Activated CD4-positive, alpha-beta T cell treated with anti-CD3 and anti-CD28 coated beads for 24 hours (primary cell): ENCODE measurements at places on chromosomes 12 and 14.

- no peak for DNase-seq
These were observed 18.7 kb upstream of the SERPINA6 start for GRCh38 chr14:94341656-94342333.

DNA sequence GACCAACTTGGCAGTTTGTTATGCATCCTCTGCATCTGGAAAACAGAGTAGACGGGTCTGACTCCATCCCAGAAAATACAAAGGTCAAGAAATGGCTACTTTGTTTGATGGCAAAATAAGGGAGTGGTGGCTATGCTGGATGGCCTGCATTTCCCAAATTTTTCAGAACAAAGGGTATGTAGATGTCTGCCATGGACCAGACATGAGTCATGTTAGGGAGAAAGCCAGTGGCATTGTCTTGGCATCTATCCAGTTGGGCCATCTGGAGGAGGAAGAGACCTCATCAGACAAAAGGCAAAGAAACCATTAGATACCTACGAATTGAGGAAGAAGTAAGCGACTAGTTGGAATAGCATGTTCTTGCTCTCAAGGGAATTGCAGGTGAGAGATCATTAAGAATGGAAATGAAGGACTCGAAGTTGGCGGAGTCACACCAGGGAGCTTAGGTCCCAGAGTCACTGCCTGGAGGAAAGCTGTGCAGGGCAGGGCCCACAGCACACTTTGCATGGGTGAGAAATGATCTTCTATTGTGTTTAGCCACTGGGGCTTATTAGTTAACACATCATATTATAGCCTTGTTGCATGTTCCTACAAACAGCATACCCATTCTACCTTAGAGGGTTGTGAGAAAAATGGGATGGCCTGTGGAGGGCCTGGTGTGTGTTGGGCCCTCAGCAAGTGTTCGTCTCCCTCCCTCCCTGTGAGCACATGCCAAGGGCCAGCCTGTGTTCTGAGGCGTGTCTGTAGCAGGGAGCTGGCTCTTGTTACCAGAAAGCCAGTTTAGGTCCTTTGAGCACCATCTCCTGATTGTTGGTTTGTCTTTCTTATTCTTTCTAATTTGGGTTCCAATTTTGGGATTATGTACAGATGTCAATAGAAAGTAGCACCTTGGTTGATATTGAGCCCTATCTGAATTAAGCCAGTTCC lies 119.4 kb downstream of the KTN1 start:
- DNase-seq, result no peak

DNA sequence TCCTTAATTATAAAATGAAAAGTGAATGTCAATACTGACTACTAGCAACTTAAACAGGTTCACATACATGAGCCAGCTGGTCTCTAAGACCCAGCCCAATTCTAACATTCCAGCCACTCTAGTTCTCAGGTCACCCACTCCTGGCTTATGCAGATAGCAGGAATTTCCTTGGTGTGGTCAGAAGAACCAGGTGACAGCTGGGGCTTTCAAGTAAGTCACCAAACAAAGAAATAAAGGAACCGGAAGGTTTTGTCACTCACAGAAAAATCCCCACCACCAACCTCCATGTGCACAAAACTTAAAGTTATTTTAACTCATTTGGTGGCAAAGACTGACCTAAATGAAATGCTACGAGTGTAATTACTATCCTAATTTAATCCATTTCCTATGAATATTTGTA lies 129.6 kb upstream of the CDKN3 start:
- no peak for DNase-seq

- DNase-seq, result no peak
These were observed 540 bp downstream of the PAX9 start for GRCh38 chr14:36662258-36662542.

DNA sequence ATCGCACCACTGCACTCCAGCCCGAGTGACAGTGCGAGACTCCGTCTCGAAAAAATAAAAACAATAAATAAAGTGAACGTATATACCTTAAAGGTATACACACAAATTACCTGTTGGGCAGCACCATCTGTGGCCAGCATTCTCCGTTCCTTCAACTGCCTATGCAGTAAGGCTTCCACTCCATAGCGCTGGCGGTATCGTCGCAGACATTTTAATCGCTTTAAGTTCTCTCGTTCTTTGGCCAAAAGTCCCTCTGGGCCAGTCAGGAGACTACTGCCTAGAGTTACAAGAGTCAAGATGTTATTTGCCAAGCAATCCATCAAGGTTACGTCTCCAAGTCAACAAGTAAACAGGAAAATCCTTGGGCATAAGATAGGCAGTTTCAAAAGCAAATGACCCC lies 13.0 kb downstream of the KANSL2 start:
- no peak for DNase-seq

GRCh38 chr12:93302331-93303229 lies 75.1 kb upstream of the NUDT4 start:
- DNase-seq, result no peak

DNA sequence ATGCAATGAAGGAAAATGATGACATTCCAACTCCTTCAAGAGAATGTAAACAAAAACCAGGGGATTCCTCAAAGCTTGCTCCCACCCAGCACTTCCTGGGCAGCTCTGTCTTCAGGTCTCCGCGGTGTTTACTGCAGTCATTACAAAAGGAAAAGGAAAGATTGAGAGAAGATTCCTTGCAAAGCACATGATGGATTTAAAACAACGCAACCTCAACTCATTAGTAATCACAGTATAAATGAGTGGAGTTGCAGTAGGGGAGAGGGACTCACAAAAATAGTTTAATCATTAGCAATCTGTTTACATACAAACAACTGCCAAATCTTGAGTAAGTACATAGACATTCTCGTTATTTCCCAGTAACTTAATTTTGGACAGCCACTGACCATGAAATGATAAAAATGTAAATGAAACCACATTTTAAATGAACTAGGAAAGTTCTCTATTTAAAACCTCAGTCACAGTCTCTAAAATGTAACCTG lies 49.7 kb upstream of the OVCH1 start:
- no peak for DNase-seq

- DNase-seq, result no peak
These were observed 26.3 kb downstream of the LDHB start for GRCh38 chr12:21631367-21631766.

GRCh38 chr12:124493809-124494750 lies 73.3 kb downstream of the NCOR2 start:
- peak; percentile 58 for DNase-seq

- DNase-seq, result no peak
These were observed 29.5 kb downstream of the YAF2 start for GRCh38 chr12:42208574-42208973.

DNA sequence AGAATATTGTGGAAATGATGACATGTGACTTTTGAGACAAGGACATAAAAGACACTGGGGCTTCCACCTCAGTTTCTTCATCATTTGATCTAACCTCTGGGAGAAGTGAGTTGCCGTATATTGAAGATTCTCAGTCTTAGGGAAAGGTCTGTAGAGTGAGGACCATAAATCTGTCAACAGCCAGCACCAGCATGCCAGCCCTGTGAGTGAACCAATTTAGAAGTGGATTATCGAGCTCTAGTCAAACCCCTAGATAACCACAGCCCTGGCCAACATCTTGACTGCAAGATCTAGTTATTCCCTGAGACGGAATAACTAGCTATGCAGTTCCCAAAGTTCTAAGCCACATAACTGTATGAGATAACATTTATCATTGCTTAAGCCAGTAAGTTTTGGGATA lies 108.8 kb upstream of the PTPRR start:
- no peak for DNase-seq

- DNase-seq, result no peak
These were observed 200.2 kb downstream of the ANO6 start for GRCh38 chr12:45416126-45416525.

DNA sequence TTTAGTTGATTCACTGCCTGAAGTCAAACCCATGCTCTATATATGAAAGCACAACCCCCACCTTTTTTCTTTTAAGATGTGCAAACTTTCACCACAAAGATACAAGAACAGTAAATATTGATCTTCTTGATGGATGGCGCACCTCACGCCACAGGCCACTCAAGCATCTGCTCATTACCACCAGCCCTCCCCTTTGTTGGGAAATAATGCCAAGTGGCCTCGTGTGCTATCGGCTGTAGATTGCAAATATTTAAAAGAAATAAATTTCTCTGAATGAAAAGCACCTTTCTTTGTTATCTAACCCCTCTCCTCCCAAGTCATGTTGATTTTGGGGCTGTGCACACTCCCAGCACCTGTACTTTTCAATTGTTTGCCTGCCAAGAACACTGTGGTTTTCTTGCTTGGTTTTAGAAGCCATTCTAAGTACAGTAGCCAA lies 122.7 kb downstream of the C12orf42 start:
- no peak for DNase-seq

DNA sequence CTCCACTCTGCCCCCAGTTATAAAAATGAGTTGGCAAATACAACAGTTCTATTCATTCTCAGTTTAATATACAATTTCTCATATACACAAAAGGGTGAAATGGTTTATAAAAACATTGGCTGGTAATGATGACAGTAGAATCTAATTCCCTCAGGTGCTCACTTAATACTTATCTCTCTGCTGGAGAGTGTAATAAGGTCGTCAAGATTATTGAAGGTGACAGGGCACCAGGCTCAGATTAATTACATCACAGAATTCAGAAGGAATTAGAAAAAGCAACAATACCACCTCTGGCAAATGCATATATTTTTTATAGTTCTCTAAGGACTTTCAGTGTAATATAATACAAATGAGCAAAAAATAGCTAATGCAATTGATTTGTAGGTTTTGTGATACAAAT lies 42.3 kb downstream of the ATXN7L3B start:
- DNase-seq, result no peak

DNA sequence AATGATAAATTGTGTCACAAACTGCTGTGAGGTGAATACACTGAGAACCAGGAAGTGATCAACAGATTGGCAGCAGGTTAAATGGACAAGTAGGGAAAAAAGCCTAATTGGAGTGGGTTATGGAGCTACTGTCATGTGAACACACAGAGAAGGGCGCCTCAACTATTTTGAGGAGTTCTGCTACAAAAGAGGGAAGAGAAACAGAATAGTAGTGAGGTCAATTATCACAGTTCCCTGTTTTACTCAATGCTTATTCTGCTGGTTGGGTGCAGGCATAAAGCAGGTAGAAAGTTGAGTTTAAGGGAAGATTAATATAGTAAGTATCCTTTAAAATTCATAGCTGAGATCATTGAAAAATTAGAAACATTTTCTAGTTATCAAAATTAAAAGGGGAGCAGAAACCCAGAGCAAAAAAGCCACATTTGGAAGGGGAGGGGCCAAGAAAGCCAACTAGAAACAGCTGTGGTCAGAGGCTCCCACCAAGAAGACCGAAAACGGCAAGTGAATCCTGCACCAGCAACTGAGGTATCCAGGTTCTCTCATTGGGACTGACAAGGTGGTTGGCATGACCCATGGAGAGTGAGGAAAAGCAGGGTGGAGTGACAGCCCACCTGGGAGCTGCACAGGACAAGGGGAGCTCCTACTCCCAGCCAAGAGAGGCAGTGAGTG lies 105.7 kb downstream of the ZC3H14 start:
- DNase-seq, result no peak

DNA sequence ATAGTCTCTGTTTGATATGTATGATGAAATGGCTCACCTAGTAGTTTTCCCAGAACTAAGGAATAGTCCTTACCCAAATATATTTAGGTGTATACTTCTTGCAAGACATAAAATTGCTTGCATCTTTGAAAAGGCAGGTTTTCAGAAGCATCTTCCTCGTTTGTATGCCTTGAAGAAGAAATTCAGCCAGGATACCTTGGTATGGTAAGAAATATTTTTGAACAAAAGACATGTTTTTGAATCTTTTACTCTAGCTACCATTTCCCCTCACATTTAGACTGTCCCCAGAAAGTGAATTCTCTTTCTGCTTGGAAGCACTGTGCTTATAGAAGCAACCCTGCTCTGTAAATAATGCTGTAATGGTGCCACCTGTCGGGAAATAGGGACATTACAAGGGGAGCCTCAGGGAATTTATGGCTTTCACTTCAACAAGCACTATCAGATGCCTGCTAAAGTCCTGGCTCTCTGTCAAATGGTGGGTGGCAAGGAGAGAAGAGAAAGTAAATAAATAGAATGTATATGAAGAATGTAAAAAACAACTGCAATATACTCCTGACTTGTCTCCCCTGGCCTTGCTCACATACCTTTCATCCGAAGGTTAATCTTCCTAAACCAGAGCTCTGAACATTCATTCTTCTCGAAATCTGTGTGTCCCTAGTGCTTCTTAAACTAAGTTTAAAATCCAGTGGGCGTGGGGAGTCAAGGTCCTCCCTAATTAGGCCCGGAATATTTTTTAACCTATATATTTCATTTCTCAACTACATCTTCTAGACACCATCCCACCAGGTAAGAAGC lies 6.1 kb downstream of the CCDC184 start:
- peak; percentile 53 for DNase-seq

GRCh38 chr12:102232036-102232435 lies 34.4 kb upstream of the PMCH start:
- DNase-seq, result no peak

- DNase-seq, result no peak
These were observed 77.0 kb downstream of the RBM19 start for GRCh38 chr12:113889076-113889475.

DNA sequence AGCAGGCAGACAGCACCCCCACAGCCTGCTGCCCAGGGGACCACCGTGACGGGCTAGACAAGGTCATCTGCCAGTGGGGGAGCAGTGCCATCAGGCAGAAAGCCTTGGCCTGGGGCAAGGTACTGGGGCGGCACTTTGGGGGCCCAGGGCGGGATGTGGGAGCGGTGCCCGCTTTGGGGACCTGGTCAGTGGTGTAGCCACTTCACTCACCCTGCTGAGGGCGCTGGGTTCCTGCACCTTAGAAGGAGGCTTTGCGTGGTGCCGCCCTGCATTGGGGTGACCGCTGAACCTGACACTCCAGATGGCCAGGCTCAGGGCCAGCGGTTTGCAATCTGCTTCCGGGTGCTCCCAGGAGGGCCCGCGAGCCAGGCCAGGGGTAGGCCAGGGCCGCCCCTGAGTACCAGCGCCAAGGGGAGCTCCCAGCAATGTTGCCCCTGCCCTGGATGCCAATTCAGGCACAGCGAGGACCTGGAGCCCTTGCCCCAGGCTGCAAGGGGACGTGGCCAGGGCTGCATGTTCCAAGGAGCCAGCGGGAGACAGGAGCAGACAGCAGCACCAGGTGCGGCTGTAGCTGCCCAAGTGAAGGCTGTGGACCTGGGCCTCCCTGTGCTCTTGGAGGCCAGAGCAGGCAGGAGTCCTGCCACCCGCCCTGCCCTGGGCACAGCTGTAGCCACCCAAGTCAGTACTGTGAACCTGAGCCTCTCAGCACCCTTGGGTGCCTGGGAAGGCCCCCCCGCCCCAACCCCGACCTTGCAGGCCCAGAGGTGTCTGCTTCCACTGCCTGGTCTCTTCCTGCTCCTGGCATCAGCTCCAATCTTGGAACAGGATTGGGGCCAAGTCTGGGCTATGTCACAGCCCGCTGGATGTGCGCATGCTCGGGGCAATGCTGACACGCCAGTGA lies 550.7 kb downstream of the SLC6A15 start:
- no peak for DNase-seq

GRCh38 chr12:109448707-109449390 lies 28.3 kb downstream of the KCTD10 start:
- no peak for DNase-seq
